ENCODE measurements at places on chromosomes 6 and 20.

- no peak for DNase-seq
Measured at GRCh38 chr6:148225871-148226270, 116.8 kb upstream of the SASH1 start.

DNA sequence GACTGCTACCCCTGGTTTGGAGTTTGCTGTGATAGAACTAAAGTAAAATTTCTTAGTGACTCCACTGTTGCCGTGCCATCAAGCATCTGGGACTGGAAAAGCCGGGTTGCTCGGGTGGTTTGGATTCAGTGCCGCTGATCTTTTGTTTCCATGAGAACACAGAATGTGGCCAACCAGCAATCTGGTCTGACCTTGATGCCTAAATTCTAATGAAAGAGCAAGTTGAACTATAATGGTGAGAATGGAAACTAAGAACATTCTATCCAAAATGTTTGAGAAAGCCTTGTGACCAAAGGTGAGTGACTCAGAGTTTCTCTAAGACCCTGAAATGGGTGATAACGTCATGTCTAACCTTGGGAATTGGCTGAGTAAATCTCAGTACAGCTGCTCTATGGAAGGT, 9.9 kb upstream of the PI16 start:
- no peak for DNase-seq

- no peak for DNase-seq
Measured at GRCh38 chr20:49742948-49743347, 29.3 kb upstream of the B4GALT5 start.

DNA sequence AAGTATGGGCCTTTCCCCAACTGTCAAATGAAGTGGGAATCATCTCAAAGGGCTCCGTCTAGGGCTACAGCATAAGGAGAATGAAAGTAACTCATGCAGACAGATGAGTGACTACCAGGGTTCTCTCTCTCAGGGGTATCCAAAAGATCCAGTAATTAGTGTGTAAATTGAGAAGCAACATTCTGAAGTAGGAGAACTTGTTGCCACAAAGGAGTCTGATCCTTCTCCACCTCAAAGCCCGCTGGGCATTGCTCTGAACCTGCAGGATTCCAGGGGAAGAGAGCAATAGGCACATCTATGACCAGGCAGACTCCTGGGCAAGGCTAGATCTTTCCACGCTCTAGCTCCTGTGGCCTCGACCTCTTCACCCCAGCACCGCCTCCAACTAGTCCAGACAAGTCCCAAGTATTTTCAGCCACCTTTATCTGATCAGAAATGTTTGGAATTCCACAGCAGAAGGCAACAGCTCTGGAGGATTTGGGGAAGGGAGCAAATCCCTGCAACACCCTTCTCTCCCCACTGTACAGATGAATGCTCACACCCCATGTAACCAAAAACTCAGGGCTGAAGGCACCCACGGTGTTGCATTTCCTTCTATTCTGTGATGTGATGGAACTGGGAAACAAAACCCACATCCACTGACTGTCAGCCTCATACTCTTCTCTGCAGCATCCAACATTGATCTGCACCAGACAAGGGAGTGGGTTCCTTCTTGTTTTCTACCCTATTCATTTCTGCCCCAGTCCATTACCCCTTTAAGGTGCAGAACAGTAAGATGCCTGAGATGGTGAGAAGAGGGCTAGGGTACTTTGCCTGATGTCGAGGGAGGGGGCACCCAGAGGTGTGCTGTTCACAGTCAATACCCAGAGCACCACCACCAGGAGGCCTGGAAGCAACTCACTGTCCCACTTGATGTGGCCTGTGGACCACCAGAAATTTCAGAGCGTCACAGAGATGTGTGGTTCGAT, 41.0 kb downstream of the COX4I2 start:
- DNase-seq, result no peak

DNA sequence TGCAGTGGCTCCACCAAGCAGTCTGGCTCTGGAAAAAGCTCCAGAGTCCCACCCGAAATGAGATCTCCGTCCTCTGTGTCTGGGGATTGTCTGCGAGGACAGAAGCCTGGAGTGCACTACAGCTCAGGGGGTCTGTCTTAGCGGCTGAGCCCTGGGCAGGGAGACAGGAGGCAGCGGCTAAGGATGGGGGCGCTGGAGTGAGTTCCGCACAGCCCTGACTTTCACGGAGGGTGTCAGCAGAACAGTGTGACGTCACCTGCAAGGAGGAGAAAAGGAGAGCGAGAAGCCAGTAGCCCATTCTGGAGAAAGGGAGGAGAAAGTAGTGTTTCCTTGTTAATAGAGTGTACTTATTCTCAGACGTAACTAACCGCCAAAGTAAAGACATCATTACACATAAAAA, 97.6 kb downstream of the FAM50B start:
- no peak for DNase-seq

DNA sequence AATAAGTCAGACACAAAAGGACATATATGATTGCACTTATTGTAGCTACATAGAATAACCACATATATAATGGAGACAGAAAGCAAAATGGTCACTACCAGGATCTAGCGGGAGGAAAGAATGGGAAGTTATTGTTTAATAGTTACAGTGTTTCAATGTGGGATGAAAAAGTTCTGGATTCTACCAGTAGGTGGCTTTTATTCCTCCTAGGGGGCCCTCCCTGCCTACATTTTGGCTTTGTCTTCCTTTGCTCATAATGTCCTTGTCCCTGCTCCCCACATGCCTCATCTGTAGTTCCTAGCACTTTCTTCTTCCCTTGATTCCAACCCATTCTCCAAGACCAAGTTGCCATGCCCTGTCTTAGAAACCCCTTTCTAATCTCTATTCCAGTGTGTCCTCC, 16.3 kb downstream of the ZNF133 start:
- DNase-seq, result no peak

- no peak for DNase-seq
Measured at GRCh38 chr20:41538810-41539596, 79.2 kb downstream of the CHD6 start.

- no peak for DNase-seq
Measured at GRCh38 chr20:32236048-32236533, 28.4 kb downstream of the POFUT1 start.

GRCh38 chr6:144315226-144315980, 30.3 kb downstream of the UTRN start:
- no peak for DNase-seq

All from stimulated activated CD8-positive, alpha-beta memory T cell treated with anti-CD3 and anti-CD28 coated beads, Interleukin-15, amount 100 ng/mL, for 24 hours (primary cell).